ENCODE measurements at places on chromosomes 5 and 9.

DNA sequence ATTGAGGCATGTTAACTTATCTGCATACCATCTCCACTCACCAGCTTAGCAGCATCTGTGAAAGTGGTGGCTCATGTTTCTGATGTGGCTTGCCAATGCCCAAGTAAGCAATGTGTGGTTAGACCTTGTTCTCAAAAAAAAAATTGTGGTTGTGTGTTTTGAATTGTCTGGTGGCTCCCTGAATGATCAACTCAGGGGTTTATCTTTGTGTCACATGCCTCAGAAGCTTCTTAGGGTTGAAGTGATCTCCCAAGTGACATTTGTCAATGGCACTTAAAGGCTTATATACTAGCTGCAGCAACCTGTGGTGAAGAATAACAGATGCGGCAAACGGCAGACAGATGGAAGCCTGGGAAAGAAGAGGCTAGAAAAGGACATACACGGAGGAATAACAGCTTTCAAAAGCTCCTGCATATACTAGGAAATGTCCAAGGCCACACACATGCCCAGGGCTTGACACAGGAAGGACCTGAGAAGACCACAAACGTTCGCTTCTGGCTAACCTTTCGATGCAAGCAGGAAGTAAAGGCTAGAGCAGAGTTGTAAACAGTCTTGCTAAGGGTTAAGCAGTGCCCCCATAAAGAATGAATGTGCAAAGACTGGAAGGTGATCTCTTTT lies 42.2 kb upstream of the FSD1L start:
- peak; percentile 62 for DNase-seq

DNA sequence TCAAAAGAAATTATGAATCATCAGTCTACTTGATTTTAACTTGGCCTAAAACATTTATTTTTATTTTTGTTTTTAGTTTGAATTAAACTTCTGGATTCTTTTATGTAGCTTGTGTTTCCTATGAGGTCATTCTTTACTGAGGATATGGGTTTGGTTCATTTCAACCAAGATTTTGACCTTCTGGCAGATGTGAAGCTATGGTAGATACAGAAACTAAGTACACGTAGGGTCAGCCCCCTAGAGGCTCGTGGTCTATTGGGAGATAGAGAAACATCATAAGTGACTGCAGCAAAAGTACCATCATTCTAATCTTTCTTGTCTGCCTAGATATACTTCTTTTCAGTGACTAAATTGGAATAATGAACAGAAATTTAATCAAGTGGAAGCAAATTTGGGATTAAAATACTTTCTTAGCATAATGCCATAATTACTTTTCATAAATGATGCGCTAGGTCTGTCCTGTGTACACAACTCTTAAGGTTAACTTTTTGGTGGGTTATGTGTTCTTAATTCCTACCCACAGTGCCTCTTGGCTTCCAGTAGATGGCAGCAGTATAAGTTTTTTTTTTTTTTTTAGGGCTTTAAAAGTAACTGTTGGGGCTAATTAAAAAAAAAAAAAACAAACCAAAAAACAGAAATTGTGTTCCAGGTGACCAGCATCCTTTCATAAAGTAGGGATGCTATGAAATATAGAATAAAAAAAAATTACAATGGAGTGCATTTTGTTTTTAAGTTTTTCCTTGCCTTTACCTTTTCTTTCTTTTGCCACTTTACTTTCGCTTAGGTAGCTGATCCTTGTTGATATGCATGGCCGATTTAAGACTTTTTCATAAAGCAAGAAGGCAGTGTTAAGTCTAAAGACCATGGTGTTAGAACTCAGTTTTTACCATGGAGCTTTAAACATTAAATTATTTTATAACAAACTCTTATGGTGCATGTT lies 49.9 kb downstream of the LRRTM2 start:
- DNase-seq = peak; percentile 19

GRCh38 chr9:84258371-84258770 lies 82.2 kb downstream of the SLC28A3 start:
- no peak for DNase-seq

DNA sequence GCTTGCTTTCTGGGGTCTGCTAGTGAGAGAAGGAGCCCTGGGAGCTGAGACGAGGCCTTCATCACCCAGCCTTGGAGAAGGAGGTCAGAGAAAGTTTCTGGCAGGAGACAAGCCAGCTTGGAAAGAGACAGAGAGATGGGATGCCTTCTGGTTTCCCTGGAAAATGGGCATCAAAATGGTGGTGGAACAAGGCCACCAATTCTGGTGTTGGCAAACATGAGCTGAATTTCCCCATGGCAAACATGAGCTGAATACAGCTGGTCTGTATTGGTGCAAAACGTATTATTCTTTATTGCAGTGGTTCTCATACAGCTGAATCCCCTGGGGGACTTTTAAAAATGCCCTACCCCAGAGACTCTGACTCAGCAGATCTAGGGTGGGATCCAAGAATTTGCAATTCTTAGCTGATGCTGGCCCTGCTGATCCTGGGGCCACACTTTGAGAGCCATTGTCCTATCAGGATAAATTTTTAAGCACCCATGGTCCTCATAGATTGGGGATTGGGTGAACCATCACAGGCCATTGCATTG lies 39.1 kb upstream of the S1PR3 start:
- no peak for DNase-seq

DNA sequence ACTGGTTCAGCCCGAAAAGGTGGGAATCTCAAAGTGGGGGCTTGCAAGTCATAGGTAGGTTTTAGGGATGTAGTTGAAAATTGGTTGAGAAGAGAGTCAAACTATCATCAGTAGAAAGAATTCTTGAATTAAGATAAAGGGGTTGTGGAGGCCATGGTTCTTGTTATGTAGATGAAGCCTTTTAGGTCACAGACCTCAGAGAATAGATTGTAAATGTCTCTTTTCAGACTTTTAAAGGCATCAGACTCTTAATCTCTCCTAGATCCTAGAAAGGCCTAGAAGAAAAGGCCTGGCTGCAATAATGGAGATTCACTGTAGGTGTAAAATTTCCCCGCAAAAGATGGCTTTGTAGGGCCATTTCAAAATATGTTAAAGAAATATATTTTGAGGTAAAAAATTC lies 96.4 kb downstream of the PSAT1 start:
- no peak for DNase-seq

DNA sequence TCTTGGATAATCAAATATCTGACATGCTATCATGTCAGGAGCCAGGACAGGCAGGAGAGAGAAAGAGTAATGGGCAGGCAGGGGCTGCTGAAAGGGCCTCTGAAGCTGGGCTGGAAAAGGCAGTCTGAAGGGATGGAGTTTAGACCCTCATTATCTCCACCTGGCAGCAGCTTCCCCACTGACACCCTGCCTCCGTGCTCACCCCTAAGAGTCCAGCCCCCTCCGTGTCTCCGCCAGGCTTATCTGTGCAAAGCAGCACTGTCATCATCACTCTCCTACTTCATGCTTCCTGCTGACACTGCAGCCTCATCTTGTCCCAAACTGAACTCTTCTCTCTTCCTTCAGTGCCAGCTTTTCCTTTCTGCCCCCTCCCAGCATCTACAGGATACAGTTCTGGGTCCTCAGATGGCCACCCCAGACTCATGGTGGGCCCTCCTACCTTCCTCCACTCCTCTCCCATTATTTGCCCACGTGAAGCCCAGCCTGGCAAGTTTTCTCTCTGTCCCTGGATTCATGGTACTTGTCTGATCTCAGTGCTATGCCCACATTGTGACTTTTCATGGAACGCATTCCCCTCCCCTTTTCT lies 70.9 kb upstream of the KLF9 start:
- no peak for DNase-seq

DNA sequence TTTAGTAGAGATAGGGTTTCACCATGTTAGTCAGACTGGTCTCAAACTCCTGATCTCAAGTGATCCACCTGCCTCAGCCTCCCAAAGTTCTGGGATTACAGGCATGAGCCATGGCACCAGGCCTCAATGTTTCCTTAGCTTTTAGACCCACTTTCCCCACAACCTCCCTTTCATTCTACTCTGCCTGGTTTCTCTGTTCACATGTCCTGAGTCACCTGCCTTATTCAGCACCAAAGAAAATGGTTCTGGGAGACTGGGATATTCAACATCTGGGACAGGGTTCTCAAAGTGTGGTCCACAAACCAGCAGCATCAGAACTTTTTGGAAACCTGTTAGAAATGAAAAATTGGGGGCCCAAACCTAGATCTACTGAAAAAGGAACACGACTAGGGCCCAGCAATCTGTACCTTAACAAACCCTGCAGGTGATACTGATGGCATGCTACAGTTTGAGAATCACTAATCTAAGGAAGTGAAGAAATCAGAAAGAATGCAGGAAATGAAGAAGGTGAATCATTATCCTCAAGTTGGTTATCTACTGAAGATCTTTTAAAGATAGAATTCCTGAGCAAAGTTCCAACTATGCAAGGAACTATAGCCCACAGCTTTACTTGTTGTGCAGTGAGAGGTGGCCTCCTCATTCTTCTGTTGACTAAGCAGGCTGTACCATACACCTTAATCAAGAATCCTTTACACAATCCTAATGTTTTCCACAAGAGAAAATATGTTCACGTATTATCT lies 51.8 kb upstream of the CTNNAL1 start:
- DNase-seq = no peak

GRCh38 chr5:57302164-57302563 lies 128.3 kb downstream of the GPBP1 start:
- peak; percentile 81 for DNase-seq

DNA sequence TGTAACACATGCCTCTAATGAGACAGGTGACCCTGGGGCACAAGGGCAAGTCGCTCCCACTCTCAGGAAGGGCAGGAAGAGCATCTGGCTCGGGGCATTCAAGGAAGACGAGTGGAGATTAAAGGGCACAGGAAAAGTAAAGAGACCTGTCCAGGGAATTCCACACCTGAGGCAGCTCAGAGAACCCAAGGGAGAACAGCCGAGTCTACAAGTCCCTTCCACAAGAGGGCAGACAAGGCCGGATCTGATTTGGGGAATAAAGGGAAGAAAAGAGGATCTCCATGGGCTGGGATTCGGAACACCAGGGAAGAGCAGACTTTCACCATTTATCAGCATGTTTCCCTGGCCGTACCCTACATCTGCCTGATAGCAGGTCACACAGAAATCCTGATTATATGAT lies 28.1 kb downstream of the GPX3 start:
- no peak for DNase-seq

GRCh38 chr5:125277494-125278154 lies 531.2 kb upstream of the ZNF608 start:
- DNase-seq = no peak

DNA sequence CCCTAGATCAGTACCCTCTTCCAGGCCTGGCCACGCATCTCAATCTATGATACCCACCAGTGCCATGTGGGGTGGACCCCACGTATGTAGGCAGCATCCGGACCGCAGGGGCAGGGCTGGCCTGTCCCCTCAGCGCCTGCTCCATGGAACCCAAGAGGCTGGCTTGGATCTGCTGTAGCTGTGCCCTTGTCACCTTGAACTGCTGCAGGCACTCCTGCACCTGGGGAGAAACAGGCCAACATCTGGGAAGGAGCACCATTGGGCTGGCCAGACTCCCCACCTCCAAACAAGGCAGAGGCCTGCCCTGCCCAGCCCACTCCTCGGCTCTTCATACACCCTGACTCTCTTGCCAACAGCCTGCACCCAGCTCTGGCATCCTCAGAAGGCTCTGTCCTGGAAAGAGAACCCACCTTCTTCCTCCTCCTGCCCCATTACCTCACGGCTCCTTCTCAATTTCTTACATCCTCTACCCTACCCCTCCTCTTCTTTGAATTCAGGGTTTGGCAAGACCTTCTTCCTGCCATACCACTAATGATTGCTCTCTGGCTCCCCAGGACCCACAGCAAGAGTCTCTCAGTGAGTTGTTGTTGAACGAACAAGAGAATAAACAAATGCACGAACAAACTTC lies 7.7 kb downstream of the HK3 start:
- no peak for DNase-seq

- DNase-seq = no peak
Observed at GRCh38 chr5:1375871-1376810, 31.2 kb upstream of the CLPTM1L start.

GRCh38 chr5:81708889-81709288 lies 42.0 kb downstream of the SSBP2 start:
- no peak for DNase-seq

GRCh38 chr5:145752947-145753346 lies 82.2 kb downstream of the PRELID2 start:
- DNase-seq = no peak

DNA sequence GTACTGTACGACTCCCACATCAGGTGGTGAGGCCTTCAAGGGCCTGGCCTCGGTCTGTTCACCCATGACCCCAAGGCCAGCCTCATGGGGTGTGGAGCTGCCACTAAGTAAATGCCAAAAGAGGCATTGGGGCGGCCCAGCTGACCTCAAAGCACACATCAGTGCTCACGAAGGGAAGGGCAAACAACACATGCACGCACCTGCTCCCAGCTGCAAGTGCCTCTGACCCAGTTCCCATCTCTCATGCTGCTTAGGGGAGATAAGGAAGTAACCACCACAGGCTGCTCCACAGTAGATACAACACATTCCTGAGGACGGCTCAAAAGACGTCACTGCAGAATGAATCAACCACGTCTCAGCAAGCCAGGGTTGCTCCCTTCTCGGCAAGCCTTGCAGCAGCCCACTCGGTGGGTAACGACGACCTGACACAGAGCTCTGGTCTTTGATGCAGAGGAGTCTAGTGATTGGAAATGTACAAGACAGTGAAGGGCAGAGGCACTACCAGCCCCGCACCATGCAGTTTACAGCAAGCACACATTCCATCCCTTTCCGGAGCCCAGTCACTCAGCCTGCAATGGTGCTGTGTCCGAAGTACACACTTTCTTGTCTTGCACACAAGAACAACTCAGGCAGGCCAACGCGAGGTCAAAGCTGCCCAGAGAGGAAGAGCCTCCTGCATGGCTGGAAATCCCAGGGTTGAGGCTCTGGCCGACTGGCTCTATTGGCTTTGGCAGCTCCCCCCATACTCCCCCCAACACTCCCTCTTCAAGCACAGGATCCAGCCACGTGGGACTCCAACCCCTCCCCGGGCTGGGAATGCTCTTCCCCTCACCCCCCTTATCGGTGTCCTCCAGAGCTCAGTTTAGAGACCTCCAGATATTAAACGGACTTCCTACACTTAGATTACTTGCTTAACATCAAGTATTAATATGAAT lies 31.8 kb downstream of the FABP6 start:
- no peak for DNase-seq

- no peak for DNase-seq
Observed at GRCh38 chr5:76372323-76373054, 30.6 kb upstream of the IQGAP2 start.

GRCh38 chr5:83474161-83474796 lies 2.7 kb downstream of the VCAN start:
- DNase-seq = peak; percentile 51

GRCh38 chr5:19536387-19536786 lies 451.6 kb downstream of the CDH18 start:
- no peak for DNase-seq

- no peak for DNase-seq
Observed at GRCh38 chr5:151937851-151938250, 13.2 kb upstream of the GLRA1 start.

GRCh38 chr5:157859227-157859575 lies 256 bp upstream of the CLINT1 start:
- DNase-seq = no peak

DNA sequence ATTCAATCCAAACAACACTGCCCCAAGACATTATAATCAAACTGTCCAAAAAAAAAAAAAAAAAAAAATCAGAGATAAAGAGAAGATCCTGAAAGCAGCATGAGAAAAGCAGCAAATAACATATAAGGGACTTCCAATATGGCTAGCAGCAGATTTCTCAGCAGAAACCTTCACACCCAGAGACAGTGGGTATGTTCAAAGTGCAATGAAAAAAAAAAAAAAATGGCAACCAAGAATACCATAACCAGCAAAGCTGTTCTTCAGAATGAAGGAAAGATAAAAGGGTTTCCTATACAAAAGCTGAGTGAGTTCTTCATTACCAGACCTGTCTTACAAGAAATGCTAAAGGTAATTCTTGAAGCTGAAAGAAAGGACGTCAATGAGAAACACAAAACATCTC lies 32.1 kb downstream of the UBTD2 start:
- DNase-seq = no peak

GRCh38 chr5:112210430-112211005 lies 208.6 kb downstream of the EPB41L4A start:
- DNase-seq = peak; percentile 4
